ENCODE measurements at places on chromosomes 13 and 19.
A peak's percentile ranks its signal among the peaks of the same experiment; 100 is the strongest.

GRCh38 chr19:55406091-55406825, 1.3 kb downstream of the UBE2S start:
- no peak for DNase-seq

GRCh38 chr13:32284927-32285632, 30.1 kb downstream of the ZAR1L start:
- no peak for DNase-seq

DNA sequence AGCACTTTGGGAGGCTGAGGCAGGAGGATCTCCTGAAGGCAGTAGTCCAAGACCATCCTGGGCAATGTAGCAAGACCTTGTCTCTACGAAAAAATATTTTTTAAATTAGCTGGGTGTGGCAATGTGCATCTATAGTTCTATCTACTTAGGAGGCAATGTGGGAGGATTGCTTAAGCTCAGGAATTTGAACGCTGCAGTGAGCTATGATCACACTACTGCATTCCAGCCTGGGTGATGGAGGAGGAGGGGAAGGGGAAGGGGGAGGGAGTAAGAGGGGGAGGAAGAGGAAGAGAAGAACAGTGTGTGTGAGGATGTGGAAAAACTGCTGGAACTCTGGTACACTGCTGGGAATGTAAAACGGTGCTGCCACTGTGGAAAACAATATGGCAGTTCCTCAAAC, 9.2 kb upstream of the CLIP3 start:
- no peak for DNase-seq

DNA sequence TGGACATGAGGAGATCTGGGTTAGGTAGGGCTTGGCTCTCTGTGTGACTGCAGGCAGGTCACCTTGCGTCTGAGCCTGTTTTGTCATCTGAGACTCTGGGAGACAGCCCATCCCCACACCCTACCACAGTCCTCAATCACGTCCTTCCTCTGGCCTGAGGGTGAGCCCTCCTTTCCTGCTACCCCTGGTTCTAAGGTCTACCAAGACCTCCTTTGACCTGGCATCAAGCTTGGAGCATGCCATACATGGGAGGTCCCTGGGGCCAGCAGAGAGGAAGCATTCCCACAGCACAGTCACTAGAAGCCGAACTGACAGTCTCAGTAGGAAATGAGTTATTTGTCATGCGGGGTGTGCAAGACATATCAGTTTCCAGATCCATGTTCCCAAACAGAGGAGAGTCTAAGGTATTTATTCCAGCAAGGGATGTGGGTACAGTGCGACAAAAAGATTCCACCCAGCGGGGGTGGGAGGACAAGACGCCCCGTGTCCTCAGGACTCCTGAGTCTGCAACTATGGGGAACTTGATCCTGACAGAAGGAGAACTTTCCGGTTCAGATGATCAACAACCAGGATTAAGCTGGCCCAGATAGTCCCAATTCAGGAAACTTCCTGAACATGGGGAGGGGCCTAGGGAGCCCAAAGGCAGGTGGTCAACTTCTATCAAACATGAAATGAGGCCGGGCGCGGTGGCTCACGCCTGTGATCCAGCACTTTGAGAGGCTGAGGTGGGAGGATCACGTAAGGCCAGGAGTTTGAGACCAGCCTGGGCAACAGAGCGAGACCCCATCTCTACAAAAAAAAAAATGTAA, 9.5 kb downstream of the ARRDC2 start:
- DNase-seq = no peak

- peak; percentile 85 for DNase-seq
Measured at GRCh38 chr19:14048443-14049153, 13.3 kb downstream of the PALM3 start.
